ENCODE measurements at places on chromosomes 16 and 17. TPM values are rescaled to one million over a fixed set of nuclear protein-coding genes. Genes with fewer than 3 reads are reported as not detected.

MILR1 gene
- polyA plus RNA-seq = 11.6 TPM

GRCh38 chr16:89481356-89481955, 8.9 kb downstream of the ANKRD11 start:
- no peaks in the 10 kb centered on the region for H3K36me3 ChIP-seq
- H3K4me1 ChIP-seq = peaks cover 14% of the 10 kb centered on the region
- DNase-seq = no peak
- no peak overlapping the region for H3K27ac ChIP-seq

- H3K27ac ChIP-seq = no peak overlapping the region
- H3K36me3 ChIP-seq = no peaks in the 10 kb centered on the region
- no peaks in the 10 kb centered on the region for H3K27me3 ChIP-seq
- H3K4me1 ChIP-seq = no peaks in the 10 kb centered on the region
Observed at GRCh38 chr17:40931311-40931710, 6.1 kb downstream of the KRT23 start.

- no peaks in the 10 kb centered on the region for H3K27me3 ChIP-seq
- H3K27ac ChIP-seq = no peak overlapping the region
- H3K4me3 ChIP-seq = no peak overlapping the region
- peaks cover 49% of the 10 kb centered on the region for H3K36me3 ChIP-seq
Observed at GRCh38 chr16:31190818-31191444, 11.0 kb downstream of the FUS start.

DNA sequence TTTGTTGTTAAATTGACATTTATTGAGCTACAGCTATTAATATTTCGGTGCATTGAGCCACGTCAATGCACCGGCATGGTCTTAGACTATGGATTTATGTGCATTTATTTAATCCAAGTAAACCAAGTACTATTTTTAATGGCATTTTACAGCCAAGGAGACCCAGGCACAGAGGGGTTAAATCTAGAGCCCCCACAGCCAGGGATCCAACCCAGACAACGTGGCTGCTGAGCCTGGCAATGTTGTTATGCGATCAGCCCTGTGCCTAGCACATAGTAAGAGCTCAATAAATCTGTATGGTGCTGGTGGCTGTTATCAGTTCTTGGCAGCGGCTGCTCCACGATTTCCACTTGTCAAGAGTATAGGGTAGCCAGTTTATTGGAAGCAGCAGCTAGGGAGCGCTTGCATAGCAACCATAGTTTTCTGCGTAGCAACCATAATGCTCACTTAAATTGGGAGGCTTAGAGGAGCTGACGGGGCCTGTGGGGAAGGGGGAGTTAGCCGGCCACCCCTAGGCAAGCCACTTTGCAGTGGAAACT, 541 bp upstream of the RBBP6 start:
- H3K36me3 ChIP-seq = peaks cover 3% of the 10 kb centered on the region
- peak overlapping the region; percentile 99 for H3K27ac ChIP-seq
- H3K4me1 ChIP-seq = peaks cover 5% of the 10 kb centered on the region
- no peak for DNase-seq

Data from fibroblast of lung (primary cell).